Stimulated activated CD4-positive, alpha-beta T cell treated with anti-CD3 and anti-CD28 coated beads, Interleukin-4, amount 100 ng/mL, for 1 hour (primary cell): ENCODE measurements at places on chromosomes 2 and 18.

DNA sequence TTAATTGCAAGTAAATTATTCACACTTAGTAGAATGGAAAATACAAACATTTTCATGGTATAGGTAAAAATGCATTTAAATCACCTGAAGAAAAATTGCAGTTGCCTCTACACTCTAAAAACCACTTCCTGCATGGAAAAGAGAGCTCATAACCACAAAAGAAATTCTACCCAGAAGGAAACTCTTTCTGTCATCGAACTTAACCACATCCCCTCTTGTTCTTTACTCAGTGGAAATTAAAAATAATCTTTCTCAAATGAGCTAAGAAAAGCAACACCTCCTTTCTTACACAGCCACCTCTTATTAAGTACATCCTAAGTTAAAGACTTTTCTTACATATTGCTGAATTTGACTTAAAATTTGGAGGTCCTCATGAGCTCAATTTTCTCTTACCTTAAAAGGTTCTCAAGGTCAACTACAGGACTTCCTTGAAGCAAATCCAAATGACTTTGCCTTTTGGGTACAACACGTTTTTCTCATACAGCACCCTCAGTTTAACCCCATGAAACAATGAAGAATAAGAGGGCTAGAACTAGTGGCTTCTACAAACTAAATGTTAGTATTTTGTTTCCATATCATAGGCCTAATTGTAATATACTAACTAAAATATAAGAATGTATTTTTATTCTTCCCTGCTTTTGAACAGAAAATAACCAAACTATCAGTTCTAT lies 109.1 kb upstream of the CRIM1 start:
- no peak for DNase-seq

DNA sequence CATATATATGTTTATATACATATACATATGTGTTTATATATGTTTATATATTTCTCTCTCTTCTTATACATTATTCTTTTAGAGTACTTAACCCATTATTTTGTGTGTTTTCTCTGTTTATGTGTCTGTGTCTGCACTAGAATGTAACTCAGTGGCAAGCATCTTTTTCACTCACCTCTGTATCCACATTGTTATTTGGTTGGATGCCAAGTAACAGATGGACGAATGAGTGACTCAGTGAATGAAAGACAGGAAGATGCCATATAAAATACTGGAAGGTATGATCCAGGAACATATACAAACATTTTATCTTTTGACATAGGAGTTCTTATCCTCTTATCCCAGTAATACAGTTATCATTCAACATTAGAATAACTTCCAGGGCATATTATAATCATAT lies 684.8 kb downstream of the RNF144A start:
- DNase-seq: no peak

GRCh38 chr2:34810456-34810855 lies 1211.4 kb upstream of the FAM98A start:
- no peak for DNase-seq

GRCh38 chr2:46047290-46047689 lies 249.9 kb upstream of the EPAS1 start:
- no peak for DNase-seq
